Renal cortex interstitium (tissue), 15 donors: ENCODE measurements at places on chromosomes 5 and 9. TPM values are rescaled to one million over a fixed set of nuclear protein-coding genes. Genes with fewer than 3 reads are reported as not detected.

- DNase-seq, result no peak
These were observed 54.9 kb upstream of the ZSWIM6 start for GRCh38 chr5:61277190-61277589.

- DNase-seq, result no peak
These were observed 69.3 kb downstream of the SGCD start for GRCh38 chr5:156396063-156396829.

DNA sequence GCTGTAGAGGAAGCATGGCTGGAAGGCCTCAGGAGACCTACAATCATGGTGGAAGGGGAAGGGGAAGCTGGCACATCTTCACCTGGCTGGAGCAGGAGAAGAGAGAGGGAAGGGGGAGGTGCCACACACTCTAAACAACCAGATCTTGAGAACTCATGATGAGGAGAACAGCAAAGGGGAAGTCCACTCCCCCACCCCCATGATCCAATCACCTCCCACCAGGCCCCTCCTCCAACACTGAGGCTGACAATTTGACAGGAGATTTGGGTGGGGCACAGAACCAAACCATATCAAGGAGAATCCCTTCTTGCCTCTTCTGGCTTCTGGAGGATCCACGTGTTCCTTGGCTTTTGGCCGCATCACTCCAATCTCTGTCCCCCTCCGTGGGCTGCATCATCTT, 13.1 kb upstream of the CMBL start:
- DNase-seq, result no peak

DNA sequence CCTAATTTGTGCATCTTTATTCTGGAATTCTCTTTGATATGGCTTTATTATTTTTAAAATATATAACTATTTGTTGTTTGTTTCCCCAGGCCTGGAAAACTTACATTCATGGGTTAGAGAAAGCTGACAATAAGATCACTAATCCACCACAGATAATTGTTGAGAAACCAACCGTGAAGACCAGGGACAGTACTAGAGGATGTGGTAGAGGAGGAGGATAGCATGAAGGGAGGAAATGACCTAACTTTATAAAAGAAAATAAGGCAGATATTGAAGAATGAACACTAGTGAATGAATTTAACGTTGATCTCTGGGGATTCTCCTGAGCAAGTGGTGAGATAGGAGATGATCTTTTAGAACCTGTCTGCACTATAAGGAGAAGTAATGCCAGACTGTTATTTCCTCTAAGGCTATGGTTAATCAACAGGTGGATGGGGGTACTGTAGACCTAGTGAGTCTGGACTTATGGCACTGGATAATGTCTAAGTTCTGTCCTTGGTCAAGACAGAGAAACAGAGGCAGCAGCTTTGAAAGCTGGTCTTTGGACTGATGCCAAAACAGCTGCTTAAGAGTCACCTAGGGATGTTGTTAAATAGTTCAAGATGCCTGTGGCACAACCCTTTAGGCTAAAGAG, 52.4 kb downstream of the NREP start:
- DNase-seq, result no peak

- no peak for DNase-seq
These were observed 7.1 kb upstream of the PCA3 start for GRCh38 chr9:76756941-76757673.

SPATA31A1 gene
- polyA plus RNA-seq, result not detected

KCNIP1 gene
- polyA plus RNA-seq, result 12.7 TPM

NR5A1 gene
- 0.11 TPM for polyA plus RNA-seq
